Motor neuron (in vitro differentiated cells): ENCODE measurements at places on chromosomes 3 and 15. TPM values are rescaled to one million over a fixed set of nuclear protein-coding genes. Genes with fewer than 3 reads are reported as not detected.

DNA sequence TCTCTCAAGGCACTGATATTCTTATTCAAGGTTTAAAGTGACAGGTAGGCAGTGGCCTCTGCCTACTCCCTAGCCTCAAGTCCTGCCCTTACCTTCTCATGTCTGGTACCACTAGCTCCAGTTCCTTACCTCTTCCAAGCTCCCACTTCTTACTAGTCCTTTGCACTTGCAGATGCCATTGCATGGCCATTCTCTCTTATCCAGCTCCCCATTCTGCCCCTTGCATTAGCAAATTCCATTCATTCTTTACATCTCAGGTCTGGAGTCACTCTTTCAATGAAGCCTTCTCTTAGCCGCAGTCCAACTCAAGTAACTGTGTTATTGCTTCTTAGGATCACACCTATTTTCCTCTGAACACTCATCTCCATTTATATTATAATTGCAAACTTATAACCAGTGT lies 807.1 kb downstream of the EDEM1 start:
- no peak for ATAC-seq

- no peak for ATAC-seq
These were observed 34.8 kb downstream of the LIPC start for GRCh38 chr15:58466566-58466965.

- ATAC-seq = no peak
These were observed 175.9 kb downstream of the ATP10A start for GRCh38 chr15:25687276-25687675.

DNA sequence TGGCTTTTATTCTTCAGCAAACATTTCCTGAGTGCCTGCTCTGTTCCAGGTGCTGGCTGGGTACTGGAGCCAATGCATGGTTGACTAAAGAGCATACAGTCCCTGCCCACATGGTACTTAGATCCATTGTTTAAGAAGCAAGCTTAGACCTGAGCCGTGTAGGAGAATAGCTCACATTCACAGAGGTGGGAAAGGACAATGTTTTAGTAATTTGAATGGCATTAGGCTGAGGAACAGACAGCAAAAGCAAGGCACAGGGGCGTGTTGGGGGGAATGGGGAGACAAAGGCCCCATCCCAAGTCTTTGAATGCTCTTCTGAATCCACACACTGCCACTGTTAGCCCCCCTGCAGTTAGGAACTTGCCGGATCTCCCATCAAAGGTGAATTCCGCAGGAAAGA lies 388.2 kb upstream of the RGMA start:
- ATAC-seq = no peak

- no peak for ATAC-seq
These were observed 49.9 kb upstream of the FURIN start for GRCh38 chr15:90818251-90819210.

- peak; percentile 84 for ATAC-seq
These were observed 277.7 kb upstream of the ZNF717 start for GRCh38 chr3:76063019-76063418.

DNA sequence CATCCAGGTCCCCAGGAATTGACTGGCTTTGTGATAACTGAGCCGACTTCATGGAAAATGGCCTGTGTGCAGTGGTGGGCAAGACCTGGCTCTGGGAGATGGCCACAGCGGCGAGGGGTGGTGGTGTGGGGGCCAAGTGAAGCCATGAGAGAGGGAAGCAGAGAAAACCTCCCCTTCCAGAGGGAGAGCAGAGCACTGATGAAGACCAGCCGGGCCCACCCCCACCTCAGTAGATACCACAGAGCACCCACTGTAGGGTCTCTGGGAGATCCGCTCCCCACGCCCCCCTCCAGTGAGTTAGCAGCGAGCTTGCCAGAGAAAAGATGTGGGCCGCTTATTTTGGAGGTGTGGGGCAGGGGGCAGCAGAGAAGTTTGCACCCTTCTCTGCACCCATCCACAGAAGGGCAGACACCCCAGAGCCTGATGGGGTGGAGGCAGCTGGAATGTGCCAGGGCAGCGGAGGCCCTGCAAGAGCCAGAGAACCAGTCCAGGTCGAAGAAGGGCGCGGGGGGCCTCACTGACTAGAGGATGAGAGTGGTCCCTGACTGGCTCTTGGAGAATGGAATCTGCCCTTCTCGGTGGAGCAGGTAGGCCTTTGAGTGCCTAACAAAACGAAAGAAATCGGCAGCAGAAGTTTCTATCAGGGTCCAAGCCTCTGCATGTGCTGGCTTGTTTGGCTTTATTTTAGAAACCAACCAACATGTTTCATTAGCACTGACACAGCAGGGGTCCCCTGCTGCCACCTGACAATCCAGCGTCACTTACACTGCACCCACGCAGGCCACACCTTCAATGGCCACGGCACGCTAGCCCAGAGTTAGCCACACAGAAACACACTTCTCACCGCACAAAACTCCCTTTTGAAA lies 28.3 kb downstream of the MELTF start:
- no peak for ATAC-seq

GRCh38 chr3:58384381-58385090 lies 49.1 kb downstream of the PDHB start:
- ATAC-seq = no peak

DNA sequence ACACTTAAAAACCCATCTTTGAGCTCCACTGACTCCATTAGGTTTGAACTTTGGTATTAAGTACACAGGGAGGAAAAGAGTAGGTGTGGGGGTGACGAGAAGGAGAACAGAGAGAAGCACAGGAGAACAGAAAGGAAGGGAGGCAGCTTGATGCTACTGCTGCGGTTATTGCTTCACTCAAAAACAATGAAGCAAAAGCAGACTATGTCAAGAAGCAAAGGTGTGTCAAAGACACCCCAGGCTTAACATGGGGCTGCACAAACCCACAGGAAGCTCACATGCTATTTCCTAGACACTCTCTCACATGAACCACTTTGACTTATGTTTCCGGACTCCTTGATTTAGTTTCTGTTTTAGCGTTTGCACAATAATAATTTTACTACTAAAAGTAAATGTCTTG lies 961.0 kb upstream of the CFAP20DC start:
- peak; percentile 42 for ATAC-seq

DNA sequence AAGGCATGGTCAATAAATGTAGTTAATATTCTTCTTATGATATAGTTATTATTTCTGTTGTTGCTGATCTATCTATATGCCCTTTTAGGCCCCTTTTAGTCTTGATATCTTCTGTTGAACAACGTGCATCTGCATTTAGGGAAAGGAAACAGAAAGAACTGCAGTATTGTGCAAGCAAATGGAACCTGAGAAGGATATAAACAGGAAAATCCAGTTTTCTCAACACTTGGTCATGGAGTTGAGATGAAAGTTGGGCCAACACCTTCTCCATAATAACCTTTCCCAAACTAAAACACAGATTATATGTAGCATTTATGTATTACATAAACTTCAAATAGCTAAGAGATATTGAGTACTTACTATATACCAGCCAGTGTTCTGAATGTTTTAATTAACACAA lies 179.7 kb downstream of the ADAMTS9 start:
- ATAC-seq = no peak

GRCh38 chr3:148605521-148605920 lies 92.2 kb upstream of the AGTR1 start:
- no peak for ATAC-seq

DNA sequence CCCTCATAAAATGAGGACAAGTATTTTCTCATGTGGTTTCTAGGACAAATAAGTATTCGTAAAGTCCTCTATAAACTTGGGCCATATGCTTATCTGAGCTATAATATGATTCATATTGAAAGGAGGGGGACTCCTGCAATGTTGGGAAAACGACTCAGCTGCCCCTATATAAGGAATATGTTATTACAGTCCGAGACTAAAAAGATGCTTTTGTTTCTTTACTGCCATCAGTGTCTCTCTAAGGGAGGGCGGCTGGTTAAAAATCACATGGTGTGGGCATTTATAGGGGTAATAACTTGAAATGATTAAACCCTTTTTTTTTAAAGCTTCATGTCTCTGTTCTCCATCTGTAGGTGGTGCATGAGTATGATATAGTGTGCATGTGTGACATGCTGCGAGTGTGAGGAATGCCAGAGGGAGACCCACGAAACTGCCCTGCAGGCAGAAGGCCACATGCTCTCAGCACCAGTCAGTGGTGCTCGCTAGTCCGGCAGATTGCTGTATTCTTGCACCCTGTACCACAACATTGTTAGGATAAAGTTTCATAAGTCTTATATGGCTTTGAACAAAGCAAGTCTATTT lies 256.0 kb upstream of the CTDSPL start:
- no peak for ATAC-seq

DNA sequence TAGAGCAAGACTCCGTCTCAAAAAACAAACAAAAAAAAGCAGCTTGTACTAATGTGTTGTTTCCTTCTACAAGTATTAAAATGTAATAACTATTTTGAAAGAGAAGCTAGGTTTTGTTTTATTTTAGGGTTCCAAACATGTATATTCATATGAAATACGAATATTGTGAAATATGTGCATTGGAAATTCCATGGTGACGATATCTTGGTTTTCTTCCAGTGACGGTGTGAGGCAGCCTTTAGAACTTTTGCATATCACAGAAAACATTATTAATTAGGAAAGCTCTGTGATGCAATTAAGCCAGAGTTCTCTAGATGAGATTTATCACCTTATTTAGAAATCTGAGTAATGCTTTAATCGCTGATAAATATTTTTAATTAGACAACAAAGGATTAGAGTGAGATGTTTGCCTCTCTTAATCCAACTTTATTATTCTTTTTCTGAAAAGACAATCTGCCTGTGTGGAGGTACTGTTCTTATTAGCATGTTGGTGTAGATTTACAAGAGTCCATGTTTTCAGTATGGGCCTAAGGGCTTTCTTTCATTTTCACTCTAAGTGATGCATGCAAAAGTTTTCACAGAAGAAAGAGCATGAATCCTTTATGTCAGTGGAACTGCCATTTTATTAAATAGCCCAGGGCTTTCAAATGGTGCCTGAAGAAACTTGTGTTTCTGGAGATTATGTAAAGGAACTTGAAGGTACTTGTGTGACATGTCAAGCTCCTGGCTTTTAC lies 37.7 kb upstream of the SAMMSON start:
- ATAC-seq = peak; percentile 94

DNA sequence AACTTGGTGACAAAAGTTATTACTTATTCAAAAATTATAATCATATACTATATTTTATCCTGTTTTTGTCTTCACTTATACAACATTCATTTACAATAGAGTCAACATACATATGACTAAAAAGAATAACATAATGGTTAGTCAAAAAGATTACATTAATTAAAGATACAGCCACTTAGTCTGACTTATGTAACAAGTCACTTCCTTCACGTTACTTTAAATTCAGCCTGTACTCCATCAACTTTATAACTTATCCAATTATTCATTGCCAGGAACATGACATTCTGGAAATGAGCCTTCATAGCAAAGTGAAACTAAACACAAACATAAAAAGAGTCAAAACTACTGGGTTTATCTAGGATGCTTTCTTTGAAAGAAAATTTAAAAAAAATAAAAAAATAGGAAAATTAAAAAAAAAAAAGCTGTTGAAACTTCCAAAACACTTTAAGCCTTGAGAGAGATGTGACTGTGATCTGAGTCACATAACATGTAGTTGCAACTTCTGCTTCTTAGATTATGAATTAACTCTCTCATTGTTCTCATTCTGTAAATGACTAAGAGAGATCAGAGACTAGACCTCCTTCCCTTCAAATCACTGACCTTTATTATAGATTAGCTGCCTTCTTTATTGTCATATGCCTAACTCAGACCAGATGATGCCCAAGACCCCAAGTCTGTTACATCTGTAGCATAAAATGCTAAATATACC lies 107.8 kb downstream of the MYRIP start:
- ATAC-seq = no peak

- ATAC-seq = no peak
These were observed 796 bp upstream of the DOCK3 start for GRCh38 chr3:50673931-50674330.

DNA sequence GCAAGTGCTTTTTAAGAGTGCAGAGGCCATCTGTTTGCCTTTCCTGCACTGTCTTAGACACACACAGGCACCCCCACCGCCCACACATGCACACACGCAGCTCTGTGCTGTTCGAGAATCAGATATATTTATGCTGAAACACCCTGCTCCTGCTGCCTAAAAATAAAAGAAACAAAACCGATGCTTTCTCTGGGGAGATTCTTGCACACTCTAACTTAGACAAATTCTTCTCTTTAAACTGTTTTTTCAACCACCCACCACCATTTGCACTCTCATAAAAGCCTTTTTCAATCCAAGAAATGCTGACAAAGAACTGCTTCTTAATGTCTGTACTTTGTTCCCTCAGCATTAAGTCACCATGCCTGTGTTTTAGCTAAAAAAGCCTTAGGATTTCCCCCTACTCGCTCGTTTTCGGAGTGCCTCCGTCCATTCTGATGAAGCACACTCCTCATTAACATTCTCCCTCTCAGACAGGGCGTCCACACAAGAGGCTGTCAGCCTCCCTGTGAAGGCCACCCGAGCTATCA lies 26.2 kb downstream of the SLC12A8 start:
- ATAC-seq = peak; percentile 79

GRCh38 chr15:66284271-66284670 lies 9.1 kb upstream of the DIS3L start:
- no peak for ATAC-seq

- no peak for ATAC-seq
These were observed 252.4 kb upstream of the CCDC54 start for GRCh38 chr3:107124885-107125284.

- no peak for ATAC-seq
These were observed 15.0 kb downstream of the MAPKBP1 start for GRCh38 chr15:41789236-41789635.

DNA sequence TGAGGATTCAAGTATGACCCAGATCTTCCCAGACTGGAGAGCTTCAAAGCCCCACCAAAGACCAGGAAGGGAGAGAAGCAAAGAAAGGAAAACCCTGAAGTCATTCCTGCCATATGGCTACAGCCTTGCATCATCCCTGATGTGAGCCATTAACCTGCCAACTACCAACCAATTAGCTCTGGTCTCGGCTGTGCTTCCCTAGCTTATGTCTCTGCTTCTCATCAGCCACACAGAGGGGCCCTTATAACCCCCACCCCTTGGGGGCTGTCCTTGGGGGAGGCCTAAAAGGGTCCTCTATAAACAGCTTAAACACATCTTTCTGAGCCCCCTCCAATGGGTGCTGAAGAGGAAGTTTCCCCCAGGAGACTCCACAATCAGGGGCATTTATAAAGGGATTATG lies 52.8 kb downstream of the NOX5 start:
- ATAC-seq = no peak

- peak; percentile 32 for ATAC-seq
These were observed 32.8 kb upstream of the MFSD1 start for GRCh38 chr3:158768881-158769543.

GRCh38 chr15:41695750-41696436 lies 35.7 kb downstream of the MGA start:
- no peak for ATAC-seq

GRCh38 chr3:89560568-89560967 lies 453.1 kb downstream of the EPHA3 start:
- ATAC-seq = no peak

GRCh38 chr15:29140475-29141307 lies 128.9 kb downstream of the NSMCE3 start:
- ATAC-seq = no peak

- peak; percentile 85 for ATAC-seq
These were observed 129.9 kb upstream of the TGFBR2 start for GRCh38 chr3:30476368-30477084.

The CHRNA5 gene
- 2.6 and 2.9 TPM in 2 replicates for total RNA-seq

The FSD2 gene
- 0.21 and 0.30 TPM in 2 replicates for total RNA-seq

The FRMD5 gene
- total RNA-seq = 0.31 and 0.38 TPM in 2 replicates

The MESP2 gene
- total RNA-seq = 0.18 and 0.41 TPM in 2 replicates

The SLC24A5 gene
- total RNA-seq = 0.11 TPM in 1 of 2 replicates, not detected in the other

The STRIT1 gene
- total RNA-seq = not detected in 2 replicates

The ASTE1 gene
- total RNA-seq = 1.1 and 1.4 TPM in 2 replicates

The WDR93 gene
- total RNA-seq = 0.35 and 0.49 TPM in 2 replicates

The TRIM42 gene
- 0.16 TPM in 1 of 2 replicates, not detected in the other for total RNA-seq

The GJD2 gene
- 0.67 and 1.9 TPM in 2 replicates for total RNA-seq

The TIGIT gene
- 0.49 and 0.63 TPM in 2 replicates for total RNA-seq
